ENCODE measurements at places on chromosomes 4 and X. TPM values are rescaled to one million over a fixed set of nuclear protein-coding genes. Genes with fewer than 3 reads are reported as not detected.

FHDC1 gene
- 0.08 TPM for total RNA-seq

DNA sequence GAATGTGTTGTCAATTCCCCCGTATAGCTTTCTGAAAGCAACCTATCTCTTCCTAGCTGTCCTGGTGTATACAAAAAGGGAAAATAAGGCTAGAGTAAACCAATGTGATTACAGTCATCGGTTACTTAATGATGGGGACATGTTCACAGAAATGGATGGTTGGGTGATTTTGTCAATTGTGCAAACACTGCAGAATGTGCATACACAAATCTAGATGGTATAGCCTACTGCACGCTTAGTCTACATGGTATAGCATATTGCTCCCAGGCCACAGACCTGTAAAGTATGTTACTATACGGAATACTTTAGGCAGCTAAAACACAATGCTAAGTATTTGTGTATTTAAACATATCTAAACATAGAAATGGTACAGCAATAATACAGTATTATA is 5.1 kb downstream of the DTHD1 start:
- DNase-seq, result no peak

DNA sequence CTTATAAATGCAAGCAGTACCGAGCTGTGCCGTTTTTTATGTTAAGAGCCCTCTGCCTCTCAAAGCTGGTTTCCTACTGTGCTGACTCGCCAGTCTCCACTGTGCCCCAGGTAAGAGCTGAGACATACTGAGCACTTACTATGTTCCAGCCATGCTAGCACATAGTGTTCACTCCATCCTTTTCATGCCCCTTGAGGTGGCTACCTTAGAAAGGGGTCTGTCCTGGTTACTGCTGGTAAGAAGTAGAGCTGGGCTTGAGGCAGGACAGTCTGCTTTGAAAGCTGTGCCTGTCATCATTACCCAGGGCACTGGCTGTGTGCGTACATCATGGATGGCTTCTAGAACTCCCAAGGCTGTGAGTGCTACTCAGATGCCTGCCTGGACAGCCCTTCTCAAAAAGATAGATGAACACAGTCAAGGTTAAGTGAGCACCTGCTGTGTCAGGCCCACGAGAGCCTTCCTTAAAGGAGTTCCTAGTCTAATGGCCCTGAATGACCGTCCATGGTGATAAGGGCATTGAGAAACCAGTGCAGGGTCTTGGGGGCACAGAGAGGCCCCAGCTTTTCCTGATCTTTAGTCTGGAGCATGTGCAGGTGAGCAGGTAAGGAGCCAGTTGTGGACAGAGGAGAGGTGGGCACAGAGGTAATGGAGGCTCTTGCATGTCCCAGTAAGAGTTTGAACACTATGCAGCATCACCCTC is 1.6 kb downstream of the STK32B start:
- no peak for DNase-seq

GRCh38 chr4:17168571-17168970 is 270.1 kb upstream of the LDB2 start:
- no peak for DNase-seq

NDNF gene
- total RNA-seq, result 0.08 TPM

DNA sequence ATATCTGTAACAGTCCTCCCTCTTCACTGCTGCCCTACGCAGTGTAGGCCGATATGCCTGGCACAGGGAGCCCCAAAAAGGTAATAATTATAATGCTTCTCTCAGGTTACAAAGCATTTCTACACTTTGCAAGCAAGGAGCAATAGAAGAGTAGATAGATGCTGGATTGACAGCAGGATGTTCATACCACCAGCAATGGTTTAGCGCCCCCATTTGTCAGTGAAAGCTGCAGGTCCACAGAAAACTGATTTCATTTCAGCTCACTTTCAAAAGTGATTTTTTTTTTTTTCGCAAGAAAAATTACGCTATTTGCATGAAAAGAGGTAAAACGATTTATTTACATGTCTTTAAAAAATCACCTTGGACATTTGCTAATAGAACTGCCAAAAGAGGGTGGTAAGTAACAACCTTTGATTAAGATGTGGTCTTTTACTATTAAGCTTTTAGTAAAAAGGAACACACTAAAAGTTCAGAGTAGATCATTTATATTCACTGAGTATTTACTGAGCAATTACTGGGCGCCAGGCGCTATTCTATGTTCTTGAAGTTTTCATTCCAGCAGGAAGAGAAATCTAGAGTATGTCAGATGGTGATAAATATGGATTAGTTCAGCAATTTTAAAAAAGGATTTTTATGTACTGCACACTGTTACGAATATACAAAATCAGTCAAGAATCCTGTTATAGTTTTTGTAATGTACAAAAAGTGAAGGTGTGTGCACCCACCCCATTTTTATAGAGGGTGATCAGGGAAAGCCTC is 34.4 kb downstream of the HPF1 start:
- DNase-seq, result no peak

DNA sequence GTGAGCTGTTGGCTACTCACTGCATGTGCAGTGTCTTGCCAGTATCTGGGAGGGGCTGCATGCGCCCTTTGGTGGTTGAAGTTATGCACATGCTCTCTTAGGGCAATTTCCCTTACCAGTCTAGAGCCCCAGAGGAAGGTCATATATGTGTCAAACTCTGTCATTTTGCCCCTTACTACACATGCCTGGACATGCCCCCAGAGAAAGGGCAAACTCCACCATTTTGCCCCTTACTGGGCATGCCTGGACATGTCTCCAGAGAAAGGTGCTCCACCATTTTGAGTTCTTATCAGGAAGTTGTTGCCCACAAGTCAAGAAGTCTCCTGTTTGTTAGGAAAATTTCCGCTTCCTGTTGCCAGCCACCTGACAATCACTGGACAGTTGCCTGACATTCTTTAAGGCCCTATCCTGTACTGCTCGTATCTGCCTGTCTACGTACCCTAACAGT is 56.4 kb upstream of the PLAC8 start:
- DNase-seq, result no peak

DNA sequence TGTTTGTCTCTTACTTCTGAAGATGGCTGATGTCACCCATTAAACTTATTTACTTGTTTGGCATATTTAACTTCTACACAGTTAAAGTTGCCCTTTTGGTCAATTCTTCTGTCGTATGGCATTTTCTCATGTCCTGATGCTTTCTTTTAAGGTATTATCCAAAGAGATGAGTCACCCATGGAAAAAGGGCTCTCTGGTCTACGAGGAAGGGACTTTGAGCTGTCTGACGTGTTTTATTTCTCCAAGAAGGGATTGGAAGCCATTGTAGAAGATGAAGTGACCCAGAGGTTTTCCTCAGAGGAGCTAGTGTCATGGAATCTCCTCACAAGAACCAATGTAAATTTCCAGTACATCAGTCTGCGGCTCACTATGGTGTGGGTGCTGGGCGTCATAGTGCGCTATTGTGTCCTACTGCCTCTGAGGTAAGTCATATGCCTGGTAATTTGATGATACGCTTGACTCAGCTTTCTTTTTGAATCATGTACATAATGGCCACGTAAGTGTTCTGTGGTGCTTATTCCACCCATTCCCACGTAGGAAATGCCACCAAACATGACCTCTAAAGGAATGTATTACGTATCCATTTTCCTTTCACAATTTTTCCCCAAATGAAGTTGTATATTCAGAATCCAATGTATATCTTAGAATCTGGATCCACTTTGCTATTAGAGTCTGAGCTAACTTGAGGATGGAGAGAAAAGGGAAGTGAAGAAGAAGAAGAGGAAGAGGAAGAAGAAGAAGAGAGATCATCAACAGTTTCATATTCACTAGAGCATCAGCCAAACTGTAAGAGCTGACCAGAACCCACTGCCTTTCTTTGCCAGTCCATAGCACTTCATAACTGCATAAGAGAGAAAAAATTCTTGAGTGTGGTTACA is 45.7 kb downstream of the GPAT3 start:
- DNase-seq, result no peak

GRCh38 chr4:174532445-174532844 is 10.2 kb upstream of the HPGD start:
- no peak for DNase-seq

DNA sequence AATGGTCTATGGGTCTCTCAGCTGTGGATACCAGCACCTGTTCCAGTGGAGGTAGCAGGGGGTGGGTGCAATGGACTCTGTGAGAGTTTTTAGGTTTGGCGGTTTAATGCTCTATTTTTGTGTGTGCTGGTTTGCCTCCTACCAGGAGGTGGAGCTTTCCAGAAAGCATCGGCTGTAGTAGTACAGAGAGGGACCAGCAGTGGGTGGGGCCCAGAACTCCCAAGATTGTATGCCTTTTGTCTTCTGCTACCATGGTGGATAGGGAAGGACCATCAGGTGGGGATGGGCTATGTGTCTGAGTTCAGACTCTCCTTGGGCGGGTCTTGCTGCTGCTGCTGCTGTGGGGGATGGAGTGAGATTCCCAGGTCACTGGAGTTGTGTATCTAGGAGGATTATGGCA is 557.2 kb upstream of the GRID2 start:
- no peak for DNase-seq

- DNase-seq, result no peak
Observed at GRCh38 chr4:157591245-157591644, 370.7 kb downstream of the GRIA2 start.

DNA sequence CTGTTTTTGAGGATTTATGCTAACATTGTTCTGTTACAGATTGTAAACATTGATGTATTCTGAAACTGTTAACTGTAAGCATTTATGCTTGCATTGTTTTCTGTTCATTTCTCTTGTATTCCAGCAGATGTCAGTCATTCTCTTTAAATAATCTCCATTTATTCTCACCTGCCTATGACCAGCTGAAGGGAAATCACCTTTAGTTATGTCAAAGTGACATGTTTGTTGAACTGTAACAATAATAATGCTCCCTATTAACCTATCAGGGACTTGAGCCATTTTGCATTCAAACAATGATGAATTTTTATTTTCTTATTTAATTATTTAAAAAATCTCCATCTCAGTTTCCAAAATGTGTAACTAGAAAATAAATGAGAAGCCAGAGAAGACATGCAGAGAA is 58.0 kb downstream of the SPCS3 start:
- no peak for DNase-seq

STPG2 gene
- not detected for total RNA-seq

DNA sequence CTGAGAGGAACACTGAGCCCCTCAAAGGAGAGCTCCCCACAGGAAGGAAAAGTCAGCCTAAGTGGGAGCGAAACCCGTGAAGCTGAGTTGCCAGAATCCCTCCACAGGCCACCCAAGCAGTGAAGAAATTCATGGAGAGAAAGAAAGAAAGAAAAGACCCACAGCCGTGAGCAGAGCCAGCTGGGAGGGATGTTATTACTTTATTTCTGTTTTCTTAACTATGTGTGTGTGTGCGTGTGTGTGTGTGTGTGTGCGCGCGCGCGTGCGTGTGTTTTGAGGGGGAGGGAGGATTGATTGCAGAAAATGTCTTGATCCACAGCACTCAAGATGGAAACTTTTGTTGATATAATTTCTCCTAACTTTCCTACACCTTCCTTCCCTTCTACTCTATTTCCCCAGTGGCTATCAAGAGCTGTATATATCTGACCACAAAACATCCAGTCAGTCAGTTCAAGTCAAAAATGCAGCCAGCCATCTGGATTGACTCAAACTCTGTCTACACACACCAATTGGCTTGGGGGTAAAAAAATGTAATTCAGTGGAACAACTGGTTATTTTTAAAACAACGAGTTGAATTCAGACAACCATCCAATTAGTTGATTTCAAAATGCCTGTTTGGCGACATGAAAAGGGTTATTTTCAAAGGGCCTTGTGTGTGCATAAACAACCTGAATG is 13.8 kb upstream of the GPC3 start:
- no peak for DNase-seq

GLUD2 gene
- total RNA-seq, result 0.21 TPM

ASMT gene
- total RNA-seq, result not detected

EDA gene
- total RNA-seq, result 1.3 TPM

DNA sequence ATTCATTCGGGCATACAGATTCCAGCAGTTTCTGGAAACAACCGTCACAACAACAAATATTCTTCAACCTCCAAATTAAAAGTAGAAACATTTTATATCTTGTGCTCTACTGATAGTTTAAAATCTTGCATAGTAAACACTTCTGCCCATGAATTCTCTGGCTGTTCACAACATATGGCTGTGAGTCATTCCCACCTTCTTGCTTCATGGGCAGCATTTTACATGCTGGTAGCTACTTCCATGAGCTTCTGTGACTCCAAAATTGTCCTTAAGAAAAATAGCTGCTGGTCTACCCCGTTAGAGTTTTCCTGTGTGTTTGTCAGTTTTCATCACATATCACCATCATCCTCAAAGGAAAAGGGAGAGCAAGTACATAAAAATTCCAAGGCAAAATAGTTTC is 22.7 kb downstream of the PNPLA4 start:
- no peak for DNase-seq

RHOXF2 gene
- not detected for total RNA-seq

GPRASP3 gene
- total RNA-seq, result 3.3 TPM

DNA sequence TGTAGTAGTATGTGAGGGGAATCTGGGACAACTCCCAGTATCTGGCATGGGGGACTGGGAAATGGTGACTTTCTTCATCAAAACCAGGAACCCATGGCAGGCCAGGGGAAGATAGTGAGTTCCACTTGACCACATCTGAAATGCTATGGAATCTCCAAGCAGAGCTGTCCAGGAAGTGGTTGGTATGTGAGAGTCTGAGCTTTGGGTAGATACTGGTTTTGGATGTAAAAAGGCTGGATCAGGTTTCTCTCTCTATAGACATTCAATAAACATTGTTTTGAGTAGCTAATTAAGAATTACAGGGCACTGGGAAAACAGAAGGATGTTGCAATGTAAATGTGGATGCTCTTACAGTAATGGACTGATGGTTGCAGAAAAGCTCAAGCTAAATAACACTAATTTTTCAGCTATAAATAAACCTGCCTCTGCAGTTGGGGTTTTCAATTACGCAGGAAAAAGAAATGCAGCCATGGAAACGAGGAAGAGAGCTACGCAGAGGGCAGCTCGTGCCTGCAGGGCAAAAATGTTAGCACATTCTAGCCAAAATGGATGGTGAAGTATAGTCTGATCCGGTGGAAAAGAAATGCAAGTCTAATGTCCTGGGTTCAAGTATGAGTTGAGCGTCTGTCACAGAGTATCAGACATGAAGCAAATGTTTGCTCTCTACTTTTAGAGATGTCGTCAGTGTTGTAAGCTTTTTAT is 13.4 kb upstream of the CHRNA9 start:
- no peak for DNase-seq

EPGN gene
- total RNA-seq, result not detected

GRCh38 chr4:66606908-66607307 is 936.6 kb upstream of the EPHA5 start:
- DNase-seq, result no peak

- no peak for DNase-seq
Observed at GRCh38 chr4:1630266-1630665, 53.8 kb downstream of the FAM53A start.

SUPT20HL2 gene
- total RNA-seq, result not detected

CYBB gene
- total RNA-seq, result 0.76 TPM

TMEM144 gene
- total RNA-seq, result 0.16 TPM

SLC16A2 gene
- total RNA-seq, result 0.68 TPM

DNA sequence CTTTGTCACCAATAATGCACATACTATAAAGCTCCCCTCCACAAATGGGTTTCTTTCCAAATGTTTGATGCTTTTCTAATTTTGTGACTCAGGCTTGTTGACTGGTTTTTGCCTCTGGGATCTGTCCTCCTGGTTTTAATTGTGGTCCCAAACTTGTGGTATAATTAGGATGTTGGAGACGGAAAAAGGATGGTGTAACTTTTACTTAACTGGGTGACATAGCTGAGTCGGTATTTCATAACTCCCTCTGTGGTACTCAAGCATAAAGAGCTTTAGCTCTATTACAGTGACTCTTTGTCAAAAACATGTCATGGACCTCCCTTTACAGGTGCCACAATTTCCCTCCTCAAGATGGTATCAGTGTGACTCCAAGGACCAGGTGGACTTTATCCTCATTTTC is 119.7 kb upstream of the RBPJ start:
- DNase-seq, result no peak

CABS1 gene
- not detected for total RNA-seq

CSN2 gene
- not detected for total RNA-seq
